HTR-8/SVneo (cell line): ENCODE measurements at places on chromosomes 6 and 20.
A peak's percentile ranks its signal among the peaks of the same experiment; 100 is the strongest.

- no peak for DNase-seq
Observed at GRCh38 chr6:37020812-37021211, 15.4 kb downstream of the FGD2 start.

DNA sequence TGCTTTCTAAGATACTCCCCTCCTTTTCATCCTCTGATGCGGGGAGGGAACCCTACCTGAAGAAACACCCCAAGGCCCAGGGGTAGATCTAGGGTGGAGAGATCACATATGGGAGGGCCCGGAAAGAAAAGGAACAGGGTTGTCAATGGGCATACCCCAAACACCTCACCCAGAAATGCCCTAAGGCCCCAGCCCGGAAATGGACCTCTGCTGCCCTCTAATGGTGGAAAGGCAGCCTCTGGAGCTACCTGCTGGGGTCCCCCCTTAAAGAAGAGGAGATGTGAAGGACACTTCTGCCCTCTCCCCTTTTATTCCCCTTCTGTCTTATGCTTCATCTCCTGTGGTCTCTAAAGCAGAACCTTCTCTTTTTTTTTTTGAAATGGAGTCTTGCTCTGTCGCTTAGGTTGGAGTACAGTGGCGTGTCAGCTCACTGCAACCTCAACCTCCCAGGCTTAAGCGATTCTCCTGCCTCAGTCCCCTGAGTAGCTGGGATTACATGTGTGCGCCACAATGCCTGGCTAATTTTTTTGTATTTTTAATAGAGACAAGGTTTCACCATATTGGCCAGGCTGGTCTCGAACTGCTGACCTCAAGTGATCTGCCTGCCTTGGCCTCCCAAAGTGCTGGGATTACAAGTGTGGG, 458 bp upstream of the ARMC12 start:
- DNase-seq, result peak; percentile 77

GRCh38 chr6:30939473-30939872, 1.3 kb upstream of the MUCL3 start:
- no peak for DNase-seq

GRCh38 chr6:54846857-54847674, 495 bp downstream of the FAM83B start:
- peak; percentile 36 for DNase-seq

DNA sequence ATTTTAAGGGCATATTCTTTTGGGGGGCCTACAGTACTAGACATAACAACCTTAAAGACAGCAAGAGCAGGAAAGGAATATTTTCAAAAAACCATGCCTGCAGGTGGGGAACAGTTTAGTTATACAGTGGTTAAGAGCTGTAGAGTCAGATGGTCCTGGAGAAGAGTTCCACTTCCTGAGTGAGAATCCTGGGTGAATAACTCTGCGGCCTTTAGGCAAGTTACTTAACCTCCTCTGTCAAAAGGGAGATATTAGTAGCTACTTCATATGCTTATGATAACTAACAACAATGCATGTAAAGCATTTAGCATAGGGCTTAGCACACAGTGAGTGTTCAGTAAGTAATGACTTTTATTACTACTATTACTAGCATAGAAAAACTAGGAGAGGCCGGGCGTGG, 119.2 kb upstream of the TAB2 start:
- no peak for DNase-seq

GRCh38 chr20:11057624-11058023, 383.8 kb upstream of the JAG1 start:
- DNase-seq, result no peak

DNA sequence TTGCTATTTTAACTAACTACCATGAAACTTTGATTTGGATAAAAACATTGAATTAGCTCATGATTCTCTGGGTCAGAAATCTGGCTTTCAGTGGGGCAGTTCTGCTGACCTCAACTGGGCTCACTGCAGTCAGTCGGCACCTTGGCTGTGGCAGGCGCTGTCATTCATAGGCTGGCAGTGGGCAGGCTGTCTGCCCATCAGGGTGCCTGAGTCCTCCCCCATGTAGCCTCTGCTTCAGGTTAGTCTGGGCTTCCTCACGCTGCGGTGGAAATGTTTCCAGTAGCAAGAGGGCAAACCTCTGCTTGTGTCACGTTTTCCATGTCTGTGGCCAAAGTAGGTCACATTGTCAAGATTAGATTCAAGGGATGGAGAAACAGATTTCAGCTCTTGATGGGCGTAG, 251.0 kb upstream of the TCF21 start:
- DNase-seq, result no peak

DNA sequence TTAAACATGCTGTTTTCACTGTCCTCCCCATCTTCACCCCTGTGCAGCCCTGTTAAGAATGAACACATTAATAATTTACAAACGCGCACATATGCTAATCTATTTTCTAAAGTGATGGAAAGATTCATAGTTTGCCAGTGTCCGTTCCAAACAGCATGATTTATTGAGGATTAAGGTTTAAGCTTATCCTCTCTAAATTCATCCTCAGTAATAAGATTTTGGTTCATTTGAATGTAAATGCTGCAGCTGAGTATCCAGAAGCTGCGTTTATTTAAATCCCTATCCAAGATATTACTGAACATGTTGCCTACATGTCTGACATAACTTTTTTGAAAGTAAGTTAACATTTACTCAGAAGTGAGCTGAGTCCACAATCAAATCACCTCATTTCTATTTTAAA, 42.8 kb upstream of the FAM135A start:
- DNase-seq, result no peak

- DNase-seq, result no peak
Observed at GRCh38 chr6:157305670-157306653, 17.4 kb downstream of the TMEM242 start.

DNA sequence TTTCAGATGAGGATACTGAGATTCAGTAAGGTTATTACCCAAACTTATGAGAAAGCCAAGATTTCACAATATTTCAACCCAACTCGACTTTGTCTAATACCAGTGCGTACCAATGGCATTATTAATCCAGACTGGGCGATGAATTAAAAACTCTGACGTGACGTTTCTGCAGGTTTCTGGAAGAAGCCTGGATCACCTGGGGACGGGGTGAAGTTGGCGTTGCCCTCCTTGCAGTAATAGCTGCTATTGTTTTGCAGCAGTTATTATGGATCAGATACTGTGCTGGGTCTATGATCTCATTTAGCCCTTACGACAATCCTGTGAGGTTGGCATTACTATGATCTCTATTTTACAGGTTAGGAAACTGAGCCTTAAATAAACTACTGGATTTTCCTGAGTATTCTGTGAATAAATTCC, 569 bp upstream of the CDC5L start:
- no peak for DNase-seq

DNA sequence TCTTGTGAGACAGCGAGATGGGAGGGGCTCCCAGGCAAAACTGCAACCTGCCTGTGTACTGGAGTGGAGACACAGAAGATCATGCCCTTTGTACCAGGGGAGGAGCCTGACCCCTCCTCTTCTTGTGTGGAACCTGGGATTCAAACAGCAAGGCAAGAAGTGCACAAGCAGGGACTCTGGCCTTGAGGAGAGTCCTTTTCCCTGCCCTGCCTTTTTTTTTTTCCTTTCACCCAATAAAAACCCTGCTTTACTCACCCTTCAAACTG, 251.8 kb upstream of the OPRM1 start:
- no peak for DNase-seq

DNA sequence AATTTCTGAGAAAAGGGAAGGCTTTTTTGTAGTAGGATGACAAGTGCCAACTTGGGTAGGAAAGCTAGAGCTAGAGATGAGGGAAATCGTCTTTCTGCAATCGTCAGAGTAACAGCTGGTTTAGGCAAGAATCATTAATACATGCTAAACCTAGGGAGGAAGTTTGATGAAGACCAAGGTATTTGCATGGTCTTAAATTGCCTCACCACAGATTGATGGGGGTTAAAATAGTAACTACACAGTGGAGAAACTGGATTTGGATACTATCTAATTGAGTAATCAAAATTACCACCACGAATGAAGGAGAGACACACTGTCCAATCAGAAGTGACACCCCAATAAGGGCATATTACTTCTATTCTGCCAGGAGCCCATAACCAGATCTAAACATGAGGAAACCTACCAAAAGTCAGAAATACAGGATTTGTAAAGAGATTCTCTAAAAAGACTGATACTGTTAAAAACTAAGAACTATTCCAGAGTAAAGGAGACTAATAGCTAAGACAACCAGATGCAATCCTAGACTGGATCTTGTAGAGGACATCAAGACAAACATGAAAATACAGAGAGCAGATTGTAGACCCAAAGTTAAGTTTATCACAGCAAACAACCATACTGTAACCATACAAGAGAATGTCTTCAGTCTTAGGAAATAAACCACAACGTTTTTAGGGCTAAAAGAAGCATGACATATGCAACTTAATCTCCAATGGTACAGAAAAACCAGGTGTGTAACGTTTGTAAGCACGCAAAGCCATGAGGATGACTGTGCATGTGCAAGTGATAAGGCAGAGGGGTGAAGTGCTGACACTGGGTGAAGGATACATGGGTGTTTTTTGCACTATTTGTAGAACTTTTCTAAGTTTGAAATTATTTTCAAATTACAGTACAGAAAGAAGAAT, 21.8 kb downstream of the SNX5 start:
- DNase-seq, result no peak

DNA sequence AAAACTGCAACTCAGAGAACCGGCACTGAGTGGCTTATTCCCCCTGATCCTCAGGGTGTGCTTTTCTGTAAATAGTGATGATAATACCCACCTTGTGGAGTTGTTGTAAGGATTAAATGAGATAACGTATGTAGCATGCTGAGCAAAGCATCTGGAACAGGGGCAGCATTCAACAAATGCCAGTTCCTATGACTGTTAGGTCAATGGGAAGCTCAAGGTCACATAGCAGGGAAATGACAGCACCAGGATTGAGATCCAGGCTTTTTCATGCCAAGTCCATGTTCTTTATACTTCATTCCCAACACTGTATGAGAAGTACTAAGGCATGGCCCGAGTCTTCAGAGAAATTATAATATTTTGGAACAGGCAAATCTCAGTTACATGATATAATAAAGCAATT, 5.1 kb downstream of the RCAN2 start:
- DNase-seq, result no peak

GRCh38 chr6:111750753-111751673, 122.2 kb downstream of the FYN start:
- no peak for DNase-seq

GRCh38 chr20:41627611-41628244, 9.6 kb upstream of the CHD6 start:
- no peak for DNase-seq

GRCh38 chr20:58996226-58996611, 10.8 kb downstream of the CTSZ start:
- DNase-seq, result no peak

- no peak for DNase-seq
Observed at GRCh38 chr6:151142676-151143075, 97.1 kb upstream of the AKAP12 start.

DNA sequence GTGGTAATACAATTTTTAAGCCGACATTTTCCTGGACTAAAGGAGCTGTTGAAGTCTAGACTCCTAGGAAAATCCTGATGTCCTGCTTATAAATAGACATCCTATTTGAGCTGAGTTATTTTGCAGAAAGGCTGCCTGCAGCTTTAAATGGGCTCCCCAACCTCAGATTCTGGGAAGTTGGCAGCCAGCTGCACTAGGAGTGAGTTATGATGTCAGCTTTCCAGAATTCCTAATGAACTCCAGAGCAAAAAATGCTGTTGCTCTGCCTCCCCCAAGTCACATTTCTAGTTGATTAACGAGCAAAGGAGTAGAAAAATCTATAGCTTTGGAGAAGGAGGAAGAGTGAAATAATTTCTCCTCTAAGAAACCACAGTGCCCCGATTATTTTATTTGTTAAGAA, 346.3 kb upstream of the SULF2 start:
- DNase-seq, result peak; percentile 54

- DNase-seq, result no peak
Observed at GRCh38 chr6:170505306-170505705, 47.8 kb downstream of the PSMB1 start.

GRCh38 chr20:37137547-37137946, 41.6 kb upstream of the RPN2 start:
- DNase-seq, result no peak

DNA sequence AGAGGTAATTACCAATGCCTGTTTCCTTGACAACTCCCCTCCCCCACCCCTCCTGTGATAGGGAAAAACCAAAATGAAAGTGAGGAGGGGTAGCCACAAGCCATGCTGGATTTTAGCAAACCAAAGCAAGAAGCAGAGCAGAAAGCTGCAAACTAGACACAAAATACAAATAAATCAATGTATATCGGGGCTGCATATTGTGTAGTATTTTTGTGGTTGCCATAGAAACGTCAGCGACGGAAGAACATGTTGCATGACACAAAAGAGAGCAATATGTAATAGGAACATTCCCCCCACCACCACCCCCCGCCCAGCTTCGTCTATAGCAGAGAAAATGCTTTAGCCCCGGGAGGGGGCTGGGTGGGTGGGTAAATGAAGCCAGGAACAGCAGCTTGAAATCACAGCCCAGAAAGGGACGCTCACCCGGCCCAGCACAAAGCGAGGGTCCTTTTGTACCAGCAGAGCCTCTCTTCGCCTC, 548 bp downstream of the AGPAT4 start:
- no peak for DNase-seq

- peak; percentile 40 for DNase-seq
Observed at GRCh38 chr6:142845624-142846458, 99.1 kb downstream of the HIVEP2 start.

DNA sequence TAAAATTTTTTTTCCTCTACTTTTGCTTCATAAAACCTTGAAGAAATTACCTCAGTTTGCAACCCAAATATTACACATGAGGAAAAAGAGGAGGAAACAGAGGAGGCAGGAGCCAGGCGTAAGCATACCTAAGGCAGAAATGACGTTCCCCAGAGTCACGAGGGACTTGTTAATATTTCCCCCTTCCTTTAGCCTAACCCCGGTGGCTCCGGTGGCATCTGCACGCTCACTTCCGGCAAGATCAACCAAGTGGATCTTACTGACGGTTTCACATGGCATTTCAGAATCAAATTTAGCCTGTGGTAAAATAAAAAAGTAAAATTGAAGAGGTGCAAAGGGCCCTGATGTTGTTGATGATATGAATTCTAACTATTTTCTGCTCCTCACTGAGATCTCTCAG, 67.4 kb downstream of the KIF16B start:
- no peak for DNase-seq

GRCh38 chr6:90385759-90386313, 89.2 kb upstream of the BACH2 start:
- DNase-seq, result no peak

- no peak for DNase-seq
Observed at GRCh38 chr6:56951049-56951831, 3.7 kb upstream of the BEND6 start.

- peak; percentile 40 for DNase-seq
Observed at GRCh38 chr6:72580281-72580940, 41.5 kb upstream of the KCNQ5 start.
